Neural progenitor cell (in vitro differentiated cells): ENCODE measurements at places on chromosomes 1 and 21. TPM values are rescaled to one million over a fixed set of nuclear protein-coding genes. Genes with fewer than 3 reads are reported as not detected.

Gene NBL1
- 2.4 and 7.7 TPM in 2 replicates for total RNA-seq

Gene OR10Z1
- total RNA-seq: not detected in 2 replicates

Gene UBE2J2
- 32.9 and 39.2 TPM in 2 replicates for total RNA-seq

Gene KLHDC8A
- 9.7 and 20.2 TPM in 2 replicates for total RNA-seq
